Upper lobe of left lung (tissue), 6 donors: ENCODE measurements at places on chromosomes 4 and X. TPM values are rescaled to one million over a fixed set of nuclear protein-coding genes. Genes with fewer than 3 reads are reported as not detected.

Gene CDS1
- total RNA-seq: 23.3 TPM

Gene PASD1
- not detected for total RNA-seq

Gene CCSER1
- total RNA-seq: 26.1 TPM

Gene ABLIM2
- total RNA-seq: 12.6 TPM

Gene XG
- 0.81 TPM for total RNA-seq

Gene INTS6L
- 21.0 TPM for total RNA-seq

Gene AR
- 2.1 TPM for total RNA-seq

Gene FRAS1
- 11.2 TPM for total RNA-seq

Gene BMP3
- total RNA-seq: 3.4 TPM

Gene DMRTC1
- total RNA-seq: not detected

Gene IL3RA
- 47.1 TPM for total RNA-seq

Gene SCML1
- 15.2 TPM for total RNA-seq

Gene CDKL2
- total RNA-seq: 3.7 TPM

Gene PF4V1
- not detected for total RNA-seq

Gene CEP135
- total RNA-seq: 9.4 TPM

Gene MAGEC3
- not detected for total RNA-seq

Gene HOPX
- total RNA-seq: 378 TPM

Gene PAGE2B
- total RNA-seq: not detected
